ENCODE measurements at places on chromosomes 6 and 20.

GRCh38 chr6:54070025-54070424 is 41.2 kb upstream of the MLIP start:
- no peak for DNase-seq

GRCh38 chr6:63349401-63349800 is 29.6 kb upstream of the LGSN start:
- DNase-seq: no peak

GRCh38 chr6:107941627-107942026 is 16.4 kb downstream of the SEC63 start:
- no peak for DNase-seq

GRCh38 chr20:14687313-14687712 is 349.9 kb upstream of the FLRT3 start:
- no peak for DNase-seq

GRCh38 chr6:169208011-169208410 is 45.6 kb downstream of the THBS2 start:
- DNase-seq: no peak

GRCh38 chr6:22774129-22774528 is 204.8 kb downstream of the HDGFL1 start:
- DNase-seq: no peak

DNA sequence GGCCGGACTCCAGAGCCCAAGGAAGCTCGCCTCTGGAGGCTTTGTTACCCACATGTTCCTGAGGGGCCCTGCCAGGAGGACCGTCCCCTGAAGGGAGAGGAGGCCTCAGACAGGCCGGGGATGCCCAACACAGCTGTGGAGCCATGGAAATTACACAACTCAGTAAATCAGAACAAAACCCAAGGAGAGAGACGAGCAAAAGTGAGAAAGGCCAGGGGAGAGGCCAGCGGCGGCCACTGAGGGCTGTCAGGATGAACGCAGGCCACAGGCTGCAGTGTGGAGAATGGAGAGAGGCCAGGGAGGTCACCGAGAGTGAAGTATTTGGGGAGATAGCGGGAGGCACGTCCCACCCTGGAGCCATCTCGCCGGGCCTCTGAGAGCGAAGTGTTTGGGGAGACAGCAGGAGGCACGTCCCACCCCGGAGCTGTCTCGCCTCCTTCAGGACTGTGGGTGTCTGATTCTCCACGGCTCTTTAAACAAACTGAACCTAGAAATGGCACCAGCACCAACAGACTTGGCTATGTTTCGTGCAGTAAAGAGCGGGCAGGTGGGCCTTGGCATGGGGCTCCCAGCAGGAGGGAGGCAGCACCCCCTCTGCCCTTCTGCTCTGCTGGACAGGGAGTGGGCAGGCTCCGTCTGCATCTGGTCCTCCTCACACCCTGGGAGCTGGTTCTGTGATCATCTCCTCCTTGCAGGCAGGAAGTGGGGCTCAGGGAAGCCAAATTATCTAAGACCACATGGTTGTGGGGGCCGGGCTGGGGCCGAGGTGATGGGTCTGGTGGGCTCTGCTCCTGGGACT is 91.0 kb downstream of the YTHDF1 start:
- no peak for DNase-seq

- DNase-seq: no peak
These were observed 51.5 kb upstream of the E2F3 start for GRCh38 chr6:20350215-20350614.

DNA sequence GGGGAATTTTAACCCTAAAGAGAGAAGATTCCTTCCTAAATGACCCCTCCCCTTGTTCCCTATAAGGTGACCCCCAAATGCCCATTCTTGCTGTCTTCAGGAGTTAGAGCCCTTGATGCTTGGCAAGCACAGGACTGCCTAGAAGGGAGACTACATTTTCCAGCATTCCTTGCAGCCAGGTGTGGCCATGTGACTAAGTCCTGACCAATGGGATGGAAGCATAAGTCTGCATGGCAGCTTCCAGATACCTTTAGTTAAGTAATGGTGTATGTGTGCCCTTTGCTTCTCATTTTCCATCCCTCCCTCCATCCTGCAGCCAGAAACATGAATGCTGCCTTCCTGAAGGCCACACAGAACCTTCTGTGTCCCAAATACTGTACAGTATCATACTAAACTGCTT is 5.5 kb downstream of the BFSP1 start:
- DNase-seq: peak; percentile 13

Data from COR-L47 (cell line).